ENCODE measurements at places on chromosomes 5 and 9. TPM values are rescaled to one million over a fixed set of nuclear protein-coding genes. Genes with fewer than 3 reads are reported as not detected.

The RABL6 gene
- 34.8 TPM for total RNA-seq

The LCN9 gene
- not detected for total RNA-seq

The MOB3B gene
- 9.4 TPM for total RNA-seq

DNA sequence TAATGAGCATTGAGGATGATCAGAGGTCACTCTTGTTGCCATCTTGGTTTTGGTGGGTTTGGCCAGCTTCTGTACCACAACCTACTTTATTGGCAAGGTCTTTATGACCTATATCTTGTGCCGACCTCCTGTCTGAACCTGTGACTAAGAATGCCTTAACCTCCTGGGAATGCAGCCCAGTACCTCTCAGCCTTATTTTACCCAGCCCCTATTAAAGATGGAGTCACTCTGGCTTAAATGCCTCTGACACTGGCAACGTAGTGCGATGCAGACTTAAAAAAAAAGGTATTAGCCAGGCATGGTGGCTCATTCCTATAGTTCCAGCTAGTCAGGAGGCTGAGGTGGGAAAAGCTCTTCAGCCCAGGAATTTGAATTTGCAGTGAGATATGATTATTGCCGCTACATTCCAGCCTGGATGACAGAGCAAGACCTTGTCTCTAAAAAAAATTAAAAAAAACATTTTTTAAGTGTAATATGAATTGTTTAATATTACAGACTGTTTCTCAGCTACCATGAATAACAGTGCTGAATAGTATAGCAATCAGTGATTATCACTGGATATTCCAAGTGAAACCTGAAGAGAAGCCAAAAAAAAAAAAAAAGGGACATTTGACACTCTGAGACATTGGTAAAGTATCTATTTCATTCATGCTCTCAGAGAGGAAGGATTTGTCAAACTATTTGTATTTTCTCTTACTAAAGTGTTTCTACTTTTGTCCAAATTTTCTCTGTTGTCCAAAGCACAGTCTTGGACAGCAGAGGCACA lies 18.3 kb upstream of the STOM start:
- DNase-seq = no peak
- H3K27ac ChIP-seq = no peak overlapping the region
- H3K27me3 ChIP-seq = no peaks in the 10 kb centered on the region
- H3K4me3 ChIP-seq = no peak overlapping the region
- H3K36me3 ChIP-seq = no peaks in the 10 kb centered on the region

DNA sequence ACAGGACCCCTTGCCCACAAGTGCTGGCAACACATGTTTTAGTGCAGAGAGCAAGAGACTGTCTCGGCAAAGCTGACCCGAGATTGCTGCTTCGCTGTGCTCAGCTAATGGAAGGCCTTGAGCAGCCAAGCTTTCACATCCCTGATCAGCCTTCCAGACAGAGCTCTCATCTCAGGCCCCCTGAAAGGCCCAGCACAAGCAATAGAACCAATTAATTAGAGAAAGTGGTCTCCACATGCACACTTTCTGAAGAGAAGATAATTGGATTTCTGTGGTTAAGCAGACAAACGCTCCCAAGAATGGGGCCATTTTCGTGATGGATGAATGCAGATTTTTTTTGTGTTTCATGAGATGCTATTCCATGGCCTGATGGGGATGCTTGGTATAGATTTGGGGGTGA lies 174.9 kb downstream of the NSG2 start:
- no peaks in the 10 kb centered on the region for H3K36me3 ChIP-seq
- DNase-seq = no peak
- H3K27ac ChIP-seq = no peak overlapping the region
- no peak overlapping the region for H3K4me3 ChIP-seq
- no peaks in the 10 kb centered on the region for H3K27me3 ChIP-seq

The RNF208 gene
- total RNA-seq = 2.0 TPM

GRCh38 chr9:92707530-92707929 lies 37.6 kb upstream of the IPPK start:
- H3K36me3 ChIP-seq = peaks cover 21% of the 10 kb centered on the region
- DNase-seq = no peak
- no peak overlapping the region for H3K27ac ChIP-seq
- H3K4me3 ChIP-seq = no peak overlapping the region
- no peaks in the 10 kb centered on the region for H3K4me1 ChIP-seq

The MCTP1 gene
- total RNA-seq = 54.6 TPM

- DNase-seq = peak; percentile 62
- peaks cover 13% of the 10 kb centered on the region for H3K27me3 ChIP-seq
- peak overlapping the region; percentile 36 for H3K4me3 ChIP-seq
- no peak overlapping the region for H3K27ac ChIP-seq
- H3K4me1 ChIP-seq = peaks cover 16% of the 10 kb centered on the region
- no peaks in the 10 kb centered on the region for H3K36me3 ChIP-seq
These were observed 12.5 kb upstream of the EXOSC2 start for GRCh38 chr9:130680836-130681768.

GRCh38 chr5:102532123-102532522 lies 33.3 kb upstream of the SLCO6A1 start:
- H3K27ac ChIP-seq = no peak overlapping the region
- H3K27me3 ChIP-seq = no peaks in the 10 kb centered on the region
- no peak for DNase-seq
- H3K4me3 ChIP-seq = no peak overlapping the region
- no peaks in the 10 kb centered on the region for H3K36me3 ChIP-seq

DNA sequence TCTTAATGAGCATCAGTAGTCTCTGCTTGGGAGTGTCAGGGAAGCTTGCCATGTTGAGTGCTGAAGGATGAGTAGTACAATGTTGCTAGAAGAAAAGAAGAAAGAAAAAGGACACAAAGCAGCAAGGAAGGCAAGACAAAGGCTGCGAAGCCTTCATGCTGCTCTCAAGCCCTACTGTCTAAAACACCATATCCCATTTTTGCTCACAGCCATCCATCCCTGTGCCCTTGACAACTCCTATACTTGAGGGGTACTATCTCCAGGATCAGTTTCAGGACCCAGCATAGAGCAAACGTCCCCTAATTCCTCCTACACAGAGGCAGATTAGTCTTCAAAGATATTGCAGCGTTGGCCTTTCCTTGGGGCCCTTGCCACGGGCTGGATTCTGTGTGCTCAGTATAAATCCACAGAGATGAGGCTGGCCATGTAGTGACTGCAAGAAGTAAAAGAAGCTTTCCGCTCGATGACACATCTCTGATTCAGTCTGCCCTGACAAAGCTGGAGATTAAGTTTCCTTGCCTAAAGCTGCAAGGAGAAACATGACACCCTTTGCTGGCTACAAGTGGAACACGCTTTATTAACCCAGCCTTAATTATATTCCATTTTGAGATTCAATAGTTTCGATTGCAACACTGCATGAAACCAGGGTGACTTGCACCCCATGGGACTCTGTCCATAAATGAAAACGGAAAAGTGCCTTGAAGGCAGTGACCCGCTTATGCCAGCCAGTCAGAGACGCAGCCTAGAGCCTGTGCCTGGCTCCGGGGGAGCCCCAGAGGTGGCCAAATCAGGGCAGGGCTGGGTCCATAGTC lies 304.6 kb downstream of the ACTL7B start:
- H3K27ac ChIP-seq = no peak overlapping the region
- no peak overlapping the region for H3K4me3 ChIP-seq
- DNase-seq = no peak
- H3K27me3 ChIP-seq = no peaks in the 10 kb centered on the region
- H3K4me1 ChIP-seq = peaks cover 4% of the 10 kb centered on the region
- no peaks in the 10 kb centered on the region for H3K36me3 ChIP-seq

DNA sequence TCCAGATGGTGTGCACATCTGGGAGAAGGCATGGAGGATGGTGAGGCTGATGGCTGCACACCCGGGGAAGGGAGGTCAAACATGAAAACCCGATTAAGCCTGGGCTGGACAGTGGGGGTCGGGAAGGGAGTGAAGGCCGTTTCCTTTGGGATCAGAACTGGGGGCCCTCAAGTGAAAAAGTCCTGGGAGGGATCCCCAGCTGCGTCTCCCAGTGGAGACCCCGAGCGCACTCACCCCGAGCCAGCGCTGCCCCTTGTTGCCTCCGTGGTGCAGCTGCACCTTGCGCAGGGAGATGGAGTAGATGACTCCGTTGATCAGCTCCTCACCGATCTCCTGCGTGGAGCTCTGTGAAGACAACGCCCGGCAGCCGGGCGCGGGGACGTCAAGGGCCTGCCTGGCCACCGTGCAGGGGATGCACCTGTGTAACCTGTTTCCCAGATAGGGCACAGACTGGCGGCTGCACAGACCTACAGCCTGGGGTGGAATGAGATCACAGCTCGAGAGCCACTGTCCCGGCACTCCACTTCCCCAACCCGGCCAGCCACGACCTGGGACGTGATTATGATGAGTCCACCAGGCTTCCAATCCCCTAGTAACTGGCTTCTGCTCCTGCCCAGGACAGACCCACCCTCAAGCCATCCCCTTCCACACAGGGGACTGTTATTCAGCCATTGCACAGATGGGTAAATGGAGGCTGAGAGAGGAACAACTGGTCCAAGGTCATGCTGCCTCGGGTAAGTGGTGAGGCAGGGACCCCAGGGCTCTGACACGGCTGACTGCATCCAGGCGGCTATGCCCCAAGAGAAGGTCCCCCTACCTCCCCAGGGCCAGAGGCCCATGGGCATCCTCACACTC lies 9.0 kb downstream of the RALGDS start:
- no peak overlapping the region for H3K27ac ChIP-seq
- peaks cover 47% of the 10 kb centered on the region for H3K4me1 ChIP-seq
- no peak overlapping the region for H3K4me3 ChIP-seq
- no peak for DNase-seq
- peaks cover 100% of the 10 kb centered on the region for H3K36me3 ChIP-seq

The PDE6A gene
- total RNA-seq = 0.10 TPM

- no peak overlapping the region for H3K27ac ChIP-seq
- no peak for DNase-seq
- no peaks in the 10 kb centered on the region for H3K36me3 ChIP-seq
- H3K4me3 ChIP-seq = no peak overlapping the region
- H3K27me3 ChIP-seq = peaks cover 18% of the 10 kb centered on the region
These were observed 180.8 kb downstream of the RGS3 start for GRCh38 chr9:113644321-113644720.

DNA sequence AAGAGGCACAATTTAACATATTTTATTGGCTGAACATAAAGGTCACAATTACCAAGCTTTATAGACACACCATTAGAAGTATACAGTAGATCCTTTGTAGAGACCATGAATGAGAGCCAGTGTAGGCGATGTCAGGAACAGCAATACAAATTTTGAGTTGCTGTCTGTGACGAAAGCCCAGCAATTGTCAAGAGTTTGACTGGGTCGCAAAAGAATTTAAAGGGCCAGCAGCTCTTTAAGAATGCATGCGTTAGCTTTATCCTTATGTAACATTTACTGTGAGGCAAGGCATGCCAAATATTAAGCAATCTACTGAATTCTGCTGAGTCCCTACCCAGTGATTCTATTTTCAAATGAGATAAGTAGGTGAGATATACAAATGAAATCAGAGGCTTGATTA lies 236.9 kb downstream of the ARRDC3 start:
- H3K36me3 ChIP-seq = peaks cover 9% of the 10 kb centered on the region
- H3K4me1 ChIP-seq = peaks cover 18% of the 10 kb centered on the region
- peak overlapping the region; percentile 50 for H3K27ac ChIP-seq

DNA sequence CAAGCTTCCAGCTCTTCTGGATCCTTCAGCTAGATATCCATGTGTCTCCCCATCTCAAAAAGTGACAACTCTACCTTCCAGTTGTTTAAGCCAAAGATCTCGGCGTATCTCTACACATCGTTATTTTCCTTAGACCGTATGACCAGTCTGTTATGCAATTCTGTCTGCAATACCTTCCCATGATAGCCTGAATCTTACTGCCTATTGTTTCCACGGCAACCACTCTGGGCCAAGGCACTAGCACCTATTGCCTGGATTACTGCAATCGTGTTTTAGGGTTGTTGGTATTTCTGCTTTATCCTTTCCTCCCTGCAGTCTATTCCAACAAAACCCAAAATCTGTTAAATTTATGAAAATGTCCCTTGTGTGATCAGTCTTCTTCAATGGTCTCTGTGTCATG lies 448.4 kb downstream of the MTRR start:
- no peak overlapping the region for H3K4me3 ChIP-seq
- no peak for DNase-seq
- H3K27ac ChIP-seq = no peak overlapping the region
- H3K4me1 ChIP-seq = no peaks in the 10 kb centered on the region

DNA sequence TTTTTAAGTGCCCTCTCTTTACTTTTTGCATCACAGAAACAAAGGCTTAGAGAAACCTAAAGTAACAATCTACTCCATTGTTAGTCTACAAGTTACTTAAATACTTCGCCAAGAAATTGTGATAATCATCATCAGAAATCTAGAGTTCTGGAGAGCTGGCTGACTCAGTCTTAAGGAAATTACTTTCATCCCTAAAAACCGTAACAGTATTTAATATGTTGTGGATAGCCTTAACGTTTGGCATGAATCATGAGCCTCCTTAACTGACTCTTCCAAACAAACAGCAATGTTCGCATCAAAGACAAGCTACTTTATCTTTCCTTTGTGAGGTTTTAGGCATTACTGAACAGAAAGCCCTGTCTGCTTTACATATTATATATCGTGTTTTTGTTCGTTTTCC lies 128.7 kb downstream of the NIPBL start:
- H3K27ac ChIP-seq = no peak overlapping the region
- H3K36me3 ChIP-seq = peaks cover 5% of the 10 kb centered on the region
- H3K4me1 ChIP-seq = no peaks in the 10 kb centered on the region
- no peak for DNase-seq

The PSAT1 gene
- total RNA-seq = 86.7 TPM

- DNase-seq = no peak
- H3K27ac ChIP-seq = no peak overlapping the region
These were observed 62.3 kb downstream of the NIPSNAP3B start for GRCh38 chr9:104826079-104826775.

DNA sequence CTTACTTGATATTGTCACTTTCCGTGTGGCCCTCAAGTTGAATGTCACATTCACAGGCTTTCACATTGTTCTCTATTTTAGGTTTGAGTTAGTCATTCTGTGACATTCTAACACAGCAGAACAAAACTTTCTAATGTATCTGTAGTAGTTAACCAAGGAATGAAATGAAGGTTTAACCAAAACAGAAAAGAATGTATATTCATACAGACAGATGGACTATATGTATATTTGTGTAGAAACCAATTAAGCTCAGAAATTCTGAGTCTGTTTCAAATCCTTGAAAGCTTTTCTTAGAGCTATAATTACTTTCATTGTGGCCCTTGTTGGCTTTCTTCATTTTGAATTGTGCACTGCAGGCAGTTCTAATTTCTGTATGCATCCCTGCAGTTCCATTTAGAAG lies 654.7 kb downstream of the LRRC70 start:
- DNase-seq = no peak
- H3K27ac ChIP-seq = no peak overlapping the region
- no peaks in the 10 kb centered on the region for H3K4me1 ChIP-seq
- H3K27me3 ChIP-seq = no peaks in the 10 kb centered on the region
- no peak overlapping the region for H3K4me3 ChIP-seq
- no peaks in the 10 kb centered on the region for H3K36me3 ChIP-seq

DNA sequence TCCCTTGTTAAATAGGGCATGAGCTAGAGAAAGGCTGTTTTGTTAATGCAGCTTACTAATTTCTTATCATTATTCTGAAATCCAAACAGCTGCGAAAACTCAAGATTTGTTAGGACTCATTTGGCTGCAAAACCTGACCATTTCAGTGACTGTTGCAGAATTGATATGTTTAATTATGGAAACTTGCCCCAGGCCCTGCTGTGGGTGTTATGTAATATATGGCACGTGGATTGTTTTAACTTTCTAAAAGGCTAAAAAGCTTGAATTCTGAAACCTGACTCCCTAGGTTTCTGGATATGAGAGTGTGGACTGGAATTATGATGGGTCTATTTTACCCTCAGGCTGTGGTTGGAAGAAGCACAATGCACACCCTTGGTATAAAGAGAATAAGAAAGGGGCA lies 4.4 kb downstream of the IL9 start:
- H3K4me1 ChIP-seq = peaks cover 10% of the 10 kb centered on the region
- peak; percentile 54 for DNase-seq
- peaks cover 8% of the 10 kb centered on the region for H3K27me3 ChIP-seq
- no peak overlapping the region for H3K4me3 ChIP-seq
- no peak overlapping the region for H3K27ac ChIP-seq
- no peaks in the 10 kb centered on the region for H3K36me3 ChIP-seq
